ENCODE measurements at places on chromosomes 5 and 9.

GRCh38 chr9:86674487-86674886 lies 272.8 kb downstream of the GAS1 start:
- DNase-seq: no peak

- no peak for DNase-seq
These were observed 11.8 kb downstream of the CCDC187 start for GRCh38 chr9:136292026-136292538.

GRCh38 chr5:131994533-131995226 lies 16.8 kb downstream of the ACSL6 start:
- DNase-seq: no peak

- no peak for DNase-seq
These were observed 73.9 kb downstream of the KCNT1 start for GRCh38 chr9:135775911-135776310.

DNA sequence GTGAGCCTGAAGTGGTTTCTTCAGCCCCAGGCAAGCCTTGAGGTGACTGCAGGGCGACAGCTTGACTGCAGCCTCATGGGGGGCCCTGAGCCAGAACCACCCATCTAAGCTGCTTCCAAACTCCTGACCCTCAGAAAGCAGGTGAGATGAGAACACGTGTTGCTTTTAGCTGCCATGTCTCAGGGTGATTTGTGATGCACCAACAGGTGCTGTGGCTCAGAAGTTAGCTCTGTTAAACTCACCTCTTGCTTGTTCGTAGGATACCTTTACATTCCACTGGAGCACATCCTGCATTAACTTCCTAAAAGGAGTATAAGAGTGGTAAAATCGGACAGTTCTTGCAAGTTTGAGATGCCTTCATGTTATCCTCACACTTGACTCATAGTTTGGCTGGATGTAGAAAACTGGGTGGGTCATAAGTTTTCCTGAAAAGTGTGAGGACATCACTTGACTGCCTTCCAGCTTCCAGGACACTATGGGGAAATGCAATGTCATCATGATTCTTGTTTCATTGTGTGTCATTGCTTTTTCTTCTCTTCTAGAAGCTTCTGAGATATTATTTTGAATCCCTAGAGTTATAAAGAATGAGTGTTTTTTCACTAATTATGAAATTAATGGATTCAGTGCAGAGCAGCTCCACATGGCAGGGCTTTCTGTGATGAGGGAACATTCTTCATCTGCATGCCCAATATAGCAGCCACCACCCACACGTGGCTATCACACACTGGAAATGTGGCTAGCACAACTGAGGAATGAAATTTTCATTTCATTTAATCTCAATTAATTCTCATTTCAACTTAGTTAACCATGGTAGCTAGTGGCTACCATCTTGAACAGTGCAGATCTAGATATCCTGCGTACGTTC lies 92.3 kb downstream of the HSD17B3 start:
- no peak for DNase-seq

GRCh38 chr9:27535701-27536118 lies 6.1 kb upstream of the MOB3B start:
- DNase-seq: no peak

DNA sequence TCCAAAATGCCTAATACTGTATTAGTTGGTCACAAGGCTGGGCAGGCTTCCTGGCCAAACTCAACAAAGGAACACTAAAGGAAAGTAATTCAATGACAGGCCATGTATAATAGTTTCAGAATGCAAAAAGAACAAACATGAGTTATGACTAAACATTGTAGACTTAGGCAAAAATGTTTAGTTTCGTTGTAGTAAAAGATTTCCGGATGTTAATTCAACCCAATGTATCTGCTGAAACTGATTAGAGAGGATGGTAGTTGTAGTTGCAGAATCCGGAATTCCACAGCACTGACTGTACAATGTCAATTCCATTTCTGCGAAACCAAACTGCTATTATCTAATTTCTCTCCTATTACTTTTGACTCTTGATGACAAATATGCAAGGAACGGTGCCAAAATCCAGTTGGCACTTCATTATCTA lies 117.9 kb upstream of the FST start:
- DNase-seq: no peak

DNA sequence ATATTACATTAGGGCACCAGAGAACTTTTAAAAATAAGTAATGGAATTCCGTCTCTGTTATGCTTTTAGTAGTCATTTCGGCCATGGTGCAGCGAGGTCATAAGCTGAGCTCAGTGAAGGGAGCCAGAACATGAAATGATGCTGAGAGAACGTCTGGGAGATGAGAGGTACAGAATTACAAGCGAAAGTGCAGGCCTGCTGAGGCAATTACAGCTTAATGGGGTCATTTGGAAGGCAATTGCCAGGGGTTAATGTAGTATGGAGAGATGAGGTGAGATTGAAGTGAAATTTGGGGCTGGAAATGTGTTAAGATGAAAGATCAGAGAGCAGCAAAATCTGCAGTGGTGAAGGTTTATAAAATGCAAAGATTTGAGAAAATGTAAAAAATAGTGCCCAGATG lies 96.5 kb downstream of the PBX3 start:
- DNase-seq: peak; percentile 7

DNA sequence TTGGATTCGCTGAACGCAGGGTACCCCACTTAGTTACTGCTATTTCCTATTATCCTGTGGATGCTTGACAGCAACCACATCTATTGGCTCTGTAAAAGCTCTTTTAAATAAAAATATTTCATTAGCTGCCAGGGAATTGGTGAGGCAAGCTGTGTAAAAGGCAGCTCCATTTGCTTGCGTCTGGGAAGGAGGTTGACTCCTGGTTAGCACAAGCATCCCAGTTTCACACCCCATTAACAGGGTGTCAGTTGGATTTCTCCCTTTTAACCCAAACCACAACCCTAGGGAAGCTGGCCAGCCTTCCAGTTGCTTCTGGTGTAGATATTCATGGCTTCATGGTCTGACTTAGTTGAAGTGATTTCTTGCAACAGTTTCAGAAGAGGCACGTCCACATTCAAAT lies 151.0 kb downstream of the GPBP1 start:
- DNase-seq: no peak

DNA sequence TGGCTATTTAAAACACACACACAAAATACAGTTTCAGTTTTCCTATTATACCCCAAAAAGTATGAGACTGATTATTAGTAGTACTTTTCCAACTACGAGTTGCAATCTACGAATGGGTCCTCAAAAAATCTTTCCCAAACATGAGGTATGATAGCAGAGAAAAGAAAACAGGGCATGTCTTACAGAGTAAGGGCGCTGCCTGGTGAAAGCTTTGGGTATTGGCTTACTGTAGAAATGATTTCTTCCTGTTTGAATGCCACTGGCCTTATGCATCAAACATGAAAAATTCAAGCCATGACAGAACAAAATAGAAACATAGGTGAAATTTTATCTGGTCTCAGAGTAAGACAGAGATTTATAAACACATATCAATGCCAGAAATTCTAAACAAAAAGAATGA lies 448.0 kb downstream of the SPOCK1 start:
- DNase-seq: no peak

DNA sequence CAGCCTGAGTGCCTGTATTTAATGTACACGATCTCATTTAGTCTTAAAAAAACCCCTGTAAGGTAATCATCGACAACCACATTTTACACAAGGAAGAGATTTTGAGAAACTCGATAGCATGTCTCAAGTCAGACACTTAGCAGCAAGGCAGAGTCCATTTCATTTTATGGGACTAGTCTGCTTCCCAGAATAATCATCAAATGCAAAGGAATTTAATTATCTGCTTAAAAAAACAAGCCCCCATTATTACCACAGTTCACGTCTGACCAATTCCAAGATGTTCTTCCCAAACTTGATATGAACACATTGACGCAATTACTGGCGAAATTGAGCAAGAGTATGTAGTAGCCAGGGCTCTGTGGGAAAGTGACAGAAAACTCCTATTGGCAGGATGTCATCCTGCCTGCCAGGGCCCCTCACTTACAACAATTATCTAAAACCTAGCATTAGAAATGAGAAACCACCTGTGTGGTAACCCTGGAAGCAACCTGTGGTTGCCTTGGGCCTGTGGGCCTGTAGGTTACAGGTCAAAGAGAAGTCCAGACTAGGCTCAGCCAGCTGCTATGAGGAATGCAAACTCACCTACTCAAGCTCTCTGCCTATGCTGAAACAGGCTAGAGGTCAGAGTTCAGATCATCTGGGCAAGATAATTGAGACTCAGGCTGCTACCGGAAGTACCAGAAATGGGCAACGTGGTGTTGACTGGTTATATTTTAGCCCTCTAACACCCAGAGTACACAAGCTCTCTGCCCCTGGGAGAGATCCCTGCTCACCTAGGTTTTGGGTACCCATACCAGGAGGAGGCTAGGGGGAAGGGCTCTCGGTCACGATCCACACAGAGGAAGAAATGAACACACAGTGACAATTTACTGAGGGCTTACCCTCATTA lies 1.6 kb downstream of the B4GALT1 start:
- DNase-seq: no peak

DNA sequence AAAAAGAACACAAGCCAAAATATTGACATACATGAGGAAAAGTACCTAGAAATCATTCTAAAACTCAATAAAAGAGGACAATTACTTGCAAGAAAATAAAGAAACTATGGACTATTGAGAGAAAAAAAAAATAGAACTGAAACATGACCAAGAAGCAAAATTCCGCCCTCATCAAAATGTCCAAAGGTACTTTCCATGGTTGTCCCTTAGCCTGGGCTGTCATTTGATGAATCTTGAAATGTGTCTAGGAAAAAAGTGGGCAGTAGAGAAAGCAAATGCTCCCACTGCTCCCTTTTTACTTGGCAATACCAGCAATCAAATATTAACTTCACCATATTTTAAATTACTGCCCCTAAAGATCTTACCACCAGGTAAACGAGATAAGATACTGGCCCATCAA lies 10.8 kb downstream of the NRG2 start:
- no peak for DNase-seq
